Kidney epithelial cell (primary cell): ENCODE measurements at places on chromosomes 3 and 15.

- no peak for DNase-seq
These were observed 19.0 kb upstream of the PRICKLE2 start for GRCh38 chr3:64244011-64244942.

- no peak for DNase-seq
These were observed 247.0 kb upstream of the THBS1 start for GRCh38 chr15:39333896-39334295.

DNA sequence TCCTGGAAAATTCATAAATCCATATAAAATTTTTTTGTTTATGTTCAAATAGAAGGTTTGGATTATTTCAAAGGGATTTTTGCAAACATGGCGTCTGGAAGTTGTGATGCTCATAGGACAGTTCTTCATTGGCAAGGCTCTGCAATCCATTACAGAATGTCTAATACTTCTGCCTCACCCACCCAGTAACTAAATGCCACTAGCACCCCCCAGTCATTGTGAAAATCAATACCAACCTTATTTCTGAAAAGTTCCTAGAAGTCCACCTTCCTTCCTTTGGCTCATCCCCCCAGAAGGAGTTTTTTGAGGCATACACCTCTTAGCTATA is 17.9 kb downstream of the ATP11B start:
- no peak for DNase-seq

DNA sequence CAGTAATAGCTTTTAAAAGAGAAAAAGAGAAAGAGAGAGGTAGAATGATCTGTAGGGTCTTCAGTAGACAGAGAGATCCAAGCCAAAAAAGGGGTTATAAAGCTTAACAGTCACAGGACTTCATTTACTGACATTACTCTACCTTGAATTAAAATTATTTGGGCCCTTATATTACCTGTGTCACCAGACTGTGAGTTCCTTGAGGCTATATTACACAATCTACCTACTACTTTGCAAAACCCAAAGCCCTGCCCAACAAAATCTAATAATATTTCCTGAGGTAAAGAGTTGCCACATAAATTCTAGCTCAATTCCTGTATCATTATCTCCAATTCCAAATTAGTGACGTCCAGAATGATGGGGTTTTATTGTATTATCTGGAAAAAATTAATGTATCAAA is 1.9 kb downstream of the UBR1 start:
- no peak for DNase-seq

- no peak for DNase-seq
These were observed 1.1 kb upstream of the SUCLG2 start for GRCh38 chr3:67655364-67656121.

DNA sequence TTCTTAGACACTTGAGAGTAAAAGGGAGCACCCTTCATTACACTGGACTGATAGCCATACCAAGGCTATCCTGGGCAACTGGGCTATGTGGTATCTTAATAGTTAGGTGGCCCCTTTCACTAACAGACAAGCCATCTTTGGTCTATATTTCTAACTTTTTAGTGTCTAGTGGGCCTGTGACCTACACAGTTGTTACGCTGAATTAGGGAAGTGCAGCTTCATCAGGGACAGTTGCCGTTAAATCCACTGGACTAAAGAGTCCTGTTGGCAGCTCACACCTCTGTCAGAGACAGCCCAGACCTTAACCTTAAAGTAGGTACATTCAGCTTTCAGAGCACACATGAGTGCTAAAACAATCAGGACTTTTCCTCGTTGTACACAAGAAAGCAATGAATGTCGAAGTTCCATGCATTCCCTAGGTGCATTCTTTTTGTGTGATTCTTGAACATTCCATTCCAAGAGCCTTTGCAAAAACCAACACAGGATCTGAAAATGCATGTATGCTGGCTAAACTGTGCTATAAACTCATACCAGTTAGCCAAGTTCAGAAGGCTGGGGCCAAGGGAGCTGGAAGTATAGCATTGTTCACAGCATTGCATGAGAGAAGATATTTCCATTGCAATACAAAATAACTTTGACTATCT is 230.2 kb upstream of the EIF1B start:
- peak; percentile 52 for DNase-seq
